ENCODE measurements at places on chromosomes 13 and 19. TPM values are rescaled to one million over a fixed set of nuclear protein-coding genes. Genes with fewer than 3 reads are reported as not detected.

ACP7 gene
- not detected for total RNA-seq

DNA sequence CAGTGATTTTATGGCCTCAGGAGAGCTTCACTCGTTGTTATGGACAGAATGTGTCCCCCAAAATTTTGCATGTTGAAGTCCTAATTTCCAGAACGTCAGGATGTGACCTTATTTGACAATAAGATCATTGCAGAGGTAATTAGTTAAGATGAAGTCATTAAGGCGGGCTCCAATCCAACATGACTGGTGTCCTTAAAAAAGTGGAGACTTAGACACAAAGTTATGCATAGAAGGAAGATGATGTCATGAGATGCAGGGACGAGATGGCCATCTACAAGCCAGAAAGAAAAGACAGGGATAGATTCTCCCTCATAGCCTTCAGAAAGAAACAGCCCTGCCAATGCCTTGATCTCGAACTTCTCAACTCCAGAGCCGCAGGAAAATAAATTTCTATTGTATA lies 25.8 kb upstream of the SPATA13 start:
- H3K27ac ChIP-seq: no peak overlapping the region
- H3K4me3 ChIP-seq: no peak overlapping the region
- no peaks in the 10 kb centered on the region for H3K4me1 ChIP-seq
- no peak for DNase-seq
- peaks cover 12% of the 10 kb centered on the region for H3K27me3 ChIP-seq
- peaks cover 3% of the 10 kb centered on the region for H3K36me3 ChIP-seq

GRCh38 chr13:32320528-32320927 lies 5.2 kb downstream of the BRCA2 start:
- H3K27me3 ChIP-seq: no peaks in the 10 kb centered on the region
- peaks cover 6% of the 10 kb centered on the region for H3K4me1 ChIP-seq
- no peak overlapping the region for H3K4me3 ChIP-seq
- no peak for DNase-seq

- no peak overlapping the region for H3K27ac ChIP-seq
- DNase-seq: no peak
- H3K36me3 ChIP-seq: no peaks in the 10 kb centered on the region
- H3K4me1 ChIP-seq: peaks cover 2% of the 10 kb centered on the region
- H3K4me3 ChIP-seq: no peak overlapping the region
Observed at GRCh38 chr13:37097076-37097475, 8.4 kb downstream of the CSNK1A1L start.

Measured in activated naive CD4-positive, alpha-beta T cell treated with anti-CD3 and anti-CD28 coated beads for 36 hours (primary cell).